ENCODE measurements at places on chromosomes 16 and 17. TPM values are rescaled to one million over a fixed set of nuclear protein-coding genes. Genes with fewer than 3 reads are reported as not detected.

The GUCY2D gene
- 0.04 TPM for polyA plus RNA-seq

DNA sequence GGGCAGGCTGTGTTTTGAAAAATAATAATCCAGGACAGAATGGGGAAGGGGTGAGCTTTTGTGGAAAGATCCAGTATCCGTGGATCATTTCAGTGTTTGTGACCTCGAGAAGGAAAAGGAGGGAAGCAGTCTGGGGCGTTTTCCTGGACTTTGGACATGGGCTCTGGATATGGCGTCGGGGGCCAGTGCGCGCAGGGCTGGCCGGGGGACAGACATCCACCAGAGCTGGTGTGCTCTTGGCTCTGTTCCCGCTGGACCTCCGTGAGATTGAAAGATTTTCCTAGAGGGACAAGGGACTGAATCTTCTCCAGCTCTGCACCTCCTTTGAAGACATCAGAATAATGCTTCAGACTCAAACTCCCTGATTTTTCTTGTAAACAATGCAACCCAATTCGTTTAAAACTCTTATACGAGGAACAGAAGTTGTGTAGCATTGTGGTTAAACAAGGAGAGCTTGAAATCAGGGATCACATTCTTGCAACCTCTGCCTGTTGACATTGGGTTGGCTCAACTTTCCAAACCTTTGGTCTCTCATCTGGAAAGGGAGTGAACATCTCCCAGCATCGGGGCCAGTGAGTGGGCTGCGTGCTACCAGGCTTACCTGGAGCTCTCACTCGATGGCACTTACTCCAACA lies 75.9 kb downstream of the C16orf95 start:
- no peak for DNase-seq

DNA sequence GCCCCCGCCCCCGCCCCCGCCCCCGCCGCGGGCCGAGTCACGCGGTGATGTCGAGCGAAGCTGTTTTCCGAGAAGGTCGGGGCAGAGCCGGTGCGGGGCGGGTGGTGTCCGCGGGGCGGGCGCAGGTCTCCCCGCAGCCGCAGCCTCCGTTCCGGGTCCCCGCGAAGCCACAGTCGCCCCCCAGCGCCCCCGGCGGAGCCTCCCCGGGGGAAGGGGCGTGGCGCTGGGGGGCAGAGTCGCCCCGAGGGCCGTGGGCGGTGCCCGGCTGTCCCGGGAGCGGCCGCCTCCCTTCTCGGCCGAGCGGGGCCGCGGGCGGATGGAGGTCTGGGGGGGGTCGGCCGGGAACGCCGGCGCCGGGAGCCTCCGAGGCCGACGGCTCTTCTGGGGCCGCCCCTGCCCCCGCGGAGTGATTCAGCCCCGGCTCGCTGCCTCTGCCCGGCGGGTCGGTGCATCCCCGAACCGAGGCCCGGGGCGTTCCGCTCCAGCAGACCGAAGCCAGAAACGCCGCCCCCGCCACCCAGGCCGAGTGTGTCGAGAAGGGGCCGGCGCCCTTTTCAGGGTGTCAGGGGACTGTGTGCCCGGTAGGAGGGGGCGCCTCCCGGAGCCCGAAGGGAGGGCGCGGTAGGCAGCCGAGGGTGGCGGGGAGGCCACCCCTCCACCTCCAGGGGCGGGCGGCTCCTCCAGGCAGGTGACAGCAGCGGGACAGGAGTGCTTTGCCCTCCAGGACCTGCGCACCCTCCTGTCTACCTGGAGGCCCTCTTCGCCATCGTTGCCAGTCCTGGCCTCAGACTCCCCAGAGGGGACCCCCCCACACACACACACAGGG lies 1.7 kb downstream of the METRNL start:
- DNase-seq = peak; percentile 70

The CCL17 gene
- not detected for polyA plus RNA-seq

DNA sequence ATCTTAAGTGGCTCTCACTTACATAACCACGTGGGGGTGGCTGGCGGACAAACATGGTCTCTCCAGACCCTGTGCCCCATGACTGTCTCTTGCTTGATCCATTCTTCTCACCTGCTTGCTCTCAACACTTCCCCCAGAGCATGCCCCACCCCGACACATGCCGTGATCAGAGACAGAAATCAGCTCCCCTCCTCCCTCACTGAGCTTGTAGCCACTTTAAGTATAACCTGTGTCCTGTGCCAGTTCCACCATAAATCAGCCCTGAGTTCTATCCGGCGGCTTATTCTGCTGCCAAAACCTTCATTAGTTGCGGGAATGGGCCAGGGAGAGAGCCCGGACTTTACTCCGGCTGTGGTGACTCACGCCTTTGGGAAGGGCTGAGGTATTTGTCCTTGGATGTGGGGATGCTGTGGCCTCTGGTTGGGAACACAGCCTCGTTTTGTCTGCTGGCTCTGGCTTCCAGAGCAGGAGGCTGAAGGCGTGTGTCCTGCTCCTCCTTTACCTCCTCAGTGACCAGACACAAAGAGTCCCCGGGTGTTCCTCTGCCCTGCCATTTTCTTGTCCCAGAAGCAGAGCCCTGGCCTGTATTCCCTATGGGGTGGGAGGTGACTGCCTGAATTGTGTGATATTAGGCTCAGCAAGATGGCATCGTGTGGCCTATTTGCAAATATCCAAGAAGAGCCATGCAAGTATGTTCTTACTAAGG lies 21.1 kb downstream of the ANKRD40 start:
- peak; percentile 70 for DNase-seq

DNA sequence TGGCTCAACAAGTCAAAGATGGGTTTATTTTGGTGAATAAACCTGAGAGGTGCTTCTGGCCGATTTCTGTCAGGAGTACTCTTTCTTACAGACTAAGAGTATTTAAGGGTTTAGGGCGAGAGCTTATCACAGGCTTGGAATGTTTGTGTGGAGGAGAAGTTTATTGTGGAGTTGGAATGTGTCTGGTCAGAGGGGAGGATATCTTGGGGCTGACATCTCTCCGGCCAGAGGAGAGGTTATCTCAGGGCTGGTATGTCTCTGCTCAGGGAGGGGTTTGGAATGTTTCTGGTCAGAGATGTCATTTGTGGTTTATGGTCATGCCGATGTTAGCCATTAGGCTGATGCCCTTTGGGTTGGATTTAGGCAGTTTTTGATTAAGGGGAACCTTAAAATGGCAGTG lies 236.4 kb upstream of the EEF2KMT start:
- DNase-seq = no peak

The CCL3 gene
- polyA plus RNA-seq = 0.76 TPM

DNA sequence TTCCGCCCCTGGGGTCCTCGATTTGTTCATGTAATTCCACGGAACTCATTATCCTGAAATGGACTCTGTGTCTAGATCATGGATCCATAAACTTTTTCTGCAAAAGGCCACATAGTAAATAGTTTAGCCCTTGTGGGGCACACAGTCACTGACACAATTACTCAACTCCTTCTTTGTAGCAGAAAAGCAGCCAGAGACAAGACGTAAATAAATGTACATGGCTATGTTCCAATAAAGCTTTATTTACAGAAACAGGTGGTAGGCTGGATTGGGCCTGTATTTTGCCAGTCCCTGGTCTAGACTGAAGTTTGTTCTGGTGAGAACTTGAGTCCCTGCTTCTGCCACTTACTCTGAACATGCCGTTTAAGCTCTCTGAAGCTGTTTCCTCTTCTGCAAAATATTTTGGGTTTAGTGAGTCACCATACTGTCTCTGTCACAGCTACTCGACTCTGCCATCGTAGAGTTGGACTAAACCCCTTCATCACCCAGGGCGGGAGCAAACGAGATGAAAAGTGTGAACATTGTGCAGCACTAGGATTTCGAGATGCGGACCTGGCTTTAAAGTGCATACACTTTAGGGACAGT lies 61.9 kb upstream of the FOXF1 start:
- no peak for DNase-seq

- DNase-seq = no peak
Observed at GRCh38 chr17:2598166-2598565, 4.7 kb downstream of the PAFAH1B1 start.

The ZSWIM7 gene
- polyA plus RNA-seq = 30.6 TPM

- DNase-seq = no peak
Observed at GRCh38 chr17:2928294-2928890, 132.2 kb downstream of the RAP1GAP2 start.

- no peak for DNase-seq
Observed at GRCh38 chr17:78678222-78678557, 101.0 kb upstream of the DNAH17 start.

- no peak for DNase-seq
Observed at GRCh38 chr17:69945698-69946185, 129.3 kb upstream of the KCNJ16 start.

The MYH2 gene
- polyA plus RNA-seq = 0.05 TPM

DNA sequence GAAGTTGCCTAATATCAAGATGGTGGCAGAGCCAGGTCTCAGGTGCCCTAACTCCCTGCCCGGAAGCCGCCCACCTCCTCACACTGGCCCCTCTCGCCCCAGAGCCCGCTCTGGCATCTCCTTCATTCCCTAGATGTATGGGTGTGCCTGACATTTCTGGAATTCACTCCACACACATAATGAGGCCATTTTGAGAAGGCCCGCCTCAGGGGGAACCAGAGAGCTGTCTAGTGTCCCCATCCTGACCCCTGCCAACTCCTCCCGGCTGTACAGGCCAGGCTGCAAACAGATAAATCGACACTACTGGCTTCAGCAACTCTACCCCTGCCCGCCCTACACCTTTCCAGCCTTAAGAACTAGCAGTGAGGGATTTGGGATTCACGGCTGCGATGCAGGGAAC lies 7.7 kb downstream of the WNT3 start:
- no peak for DNase-seq

- DNase-seq = peak; percentile 33
Observed at GRCh38 chr16:56351481-56351880, 73.9 kb downstream of the AMFR start.

The FNDC8 gene
- not detected for polyA plus RNA-seq

The CDC27 gene
- polyA plus RNA-seq = 6.5 TPM

The HBZ gene
- not detected for polyA plus RNA-seq

The HAGH gene
- 63.7 TPM for polyA plus RNA-seq

- no peak for DNase-seq
Observed at GRCh38 chr17:53092072-53092471, 730.7 kb upstream of the KIF2B start.

- no peak for DNase-seq
Observed at GRCh38 chr17:38914741-38915638, 10.4 kb upstream of the LASP1NB start.

GRCh38 chr16:3150346-3151218 lies 15.8 kb downstream of the ZNF213 start:
- DNase-seq = peak; percentile 99

The GPR179 gene
- 0.34 TPM for polyA plus RNA-seq
